ENCODE measurements at places on chromosomes 1 and 21.

DNA sequence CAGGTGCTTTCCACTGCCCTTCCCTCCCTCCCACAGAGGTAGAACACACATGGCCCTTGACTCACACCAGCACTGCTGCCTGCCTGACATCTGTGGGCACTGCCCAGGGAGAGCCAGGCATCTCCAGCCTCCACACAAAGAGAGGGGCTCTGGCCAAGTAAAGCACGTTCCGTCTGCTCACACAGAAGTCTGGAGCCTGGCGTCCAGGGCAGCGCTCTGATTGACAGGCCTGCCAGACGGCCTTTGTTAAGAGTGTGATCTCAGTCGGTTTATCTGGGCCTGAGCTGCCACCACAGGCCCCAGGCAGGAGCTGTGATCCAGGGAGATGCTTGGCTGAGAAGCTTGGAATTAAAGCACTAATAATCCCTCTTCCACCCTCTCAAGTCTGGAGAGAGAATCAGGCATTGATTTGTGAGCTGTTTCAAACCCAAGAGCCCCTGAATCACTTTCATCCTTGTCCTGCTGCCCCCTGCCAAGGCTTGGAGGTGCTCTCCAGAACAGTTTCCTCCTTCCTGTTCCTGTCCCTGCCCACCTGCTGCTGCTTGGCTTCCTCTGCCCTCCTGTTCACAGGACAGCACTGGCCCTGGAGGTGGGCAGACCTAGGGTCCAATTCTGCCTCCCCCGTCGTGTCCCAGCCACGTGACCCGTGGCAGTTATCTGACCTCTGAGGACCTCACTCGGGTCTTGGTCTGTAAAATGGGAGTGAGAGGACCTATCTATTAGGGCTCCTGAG, 3.7 kb downstream of the DMRTB1 start:
- DNase-seq: no peak

GRCh38 chr1:154520333-154520732, 18.1 kb upstream of the SHE start:
- no peak for DNase-seq

- DNase-seq: no peak
Observed at GRCh38 chr1:207903767-207904166, 7.2 kb downstream of the CD34 start.

GRCh38 chr1:224884361-224884801, 45.1 kb upstream of the DNAH14 start:
- no peak for DNase-seq

DNA sequence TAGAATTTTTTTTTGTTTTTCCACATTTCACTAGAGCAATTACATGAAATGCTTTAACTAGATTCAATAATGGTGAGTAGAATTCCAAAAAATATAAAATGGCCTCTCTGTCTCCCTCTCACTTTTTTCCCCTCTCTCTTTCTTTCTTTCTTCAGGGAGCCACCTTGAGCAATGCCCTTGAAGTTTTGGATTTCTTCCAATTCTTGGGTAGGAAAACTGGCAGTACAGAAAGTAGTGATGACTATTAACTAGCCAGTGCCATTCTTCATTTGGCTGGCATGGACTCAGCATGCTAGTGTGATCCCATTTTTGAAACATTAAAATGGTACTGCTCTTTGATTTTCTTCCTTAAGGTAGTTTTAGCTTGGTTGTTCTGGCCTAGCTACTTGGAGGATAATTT, 4.5 kb upstream of the FNBP1L start:
- DNase-seq: no peak

- DNase-seq: no peak
Observed at GRCh38 chr1:64733581-64734286, 11.1 kb upstream of the RAVER2 start.

- no peak for DNase-seq
Observed at GRCh38 chr21:45507888-45508508, 34.2 kb downstream of the SLC19A1 start.

- no peak for DNase-seq
Observed at GRCh38 chr1:205568469-205569361, 63.1 kb downstream of the ELK4 start.

DNA sequence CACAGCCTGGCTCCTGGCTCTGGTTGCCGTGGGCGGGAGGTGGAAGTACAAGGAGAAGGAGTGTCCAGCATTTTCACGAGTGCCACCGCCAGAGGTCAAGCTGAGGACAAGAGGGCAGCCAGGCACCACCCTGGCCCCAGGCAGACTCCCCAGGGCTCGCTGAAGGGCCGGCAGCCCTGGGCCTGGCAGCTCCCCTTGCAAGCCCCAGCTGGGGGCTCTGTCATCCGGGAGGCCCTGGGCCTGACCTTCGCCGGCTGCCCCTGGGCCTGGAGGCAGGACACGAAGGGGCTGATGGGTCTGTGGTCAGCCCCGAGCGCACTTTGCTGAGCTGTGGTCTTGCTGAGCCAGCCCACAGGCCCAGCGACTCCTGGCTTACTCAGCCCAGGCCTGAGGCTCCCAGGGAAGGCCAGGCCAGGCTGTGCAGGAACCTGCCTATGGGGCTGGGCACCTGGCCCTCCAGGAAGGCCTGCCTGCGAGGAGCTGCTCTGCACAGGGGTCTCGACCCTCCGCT, 74.8 kb downstream of the MORN1 start:
- DNase-seq: no peak

- DNase-seq: no peak
Observed at GRCh38 chr1:176566004-176566975, 103.3 kb downstream of the PAPPA2 start.

DNA sequence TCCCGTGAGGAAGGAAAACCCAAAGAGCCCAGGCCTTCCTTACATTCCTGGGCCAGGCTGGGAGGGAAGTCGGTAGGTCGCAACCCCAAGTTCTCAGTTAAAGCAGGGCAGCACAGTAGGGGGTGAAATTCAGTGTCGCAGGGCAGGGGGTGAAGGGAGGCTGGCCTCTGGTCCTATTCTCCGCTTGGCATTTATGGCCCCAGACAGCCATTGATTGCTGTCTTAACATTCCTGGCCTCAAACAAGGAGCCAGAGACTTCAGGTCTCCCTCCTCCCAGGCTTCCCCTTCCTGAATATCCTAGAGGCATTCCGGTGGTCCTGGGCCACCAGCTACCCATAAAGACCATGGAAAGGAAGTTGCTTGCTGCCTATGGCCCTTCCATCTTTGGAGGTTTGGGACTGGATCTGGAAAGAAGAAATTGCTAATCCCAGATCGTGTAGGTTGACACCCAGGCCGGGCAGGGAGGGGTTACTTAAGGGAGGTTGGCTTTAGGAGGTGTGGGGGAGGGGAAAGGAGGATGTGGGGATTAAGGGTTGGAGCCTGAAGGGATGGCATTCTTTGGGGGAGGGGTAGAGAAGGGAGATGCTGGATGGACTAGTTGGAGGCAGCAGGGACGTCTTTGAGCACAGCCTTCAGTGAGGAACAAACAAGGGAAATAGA, 1.7 kb downstream of the LIN28A start:
- DNase-seq: no peak

DNA sequence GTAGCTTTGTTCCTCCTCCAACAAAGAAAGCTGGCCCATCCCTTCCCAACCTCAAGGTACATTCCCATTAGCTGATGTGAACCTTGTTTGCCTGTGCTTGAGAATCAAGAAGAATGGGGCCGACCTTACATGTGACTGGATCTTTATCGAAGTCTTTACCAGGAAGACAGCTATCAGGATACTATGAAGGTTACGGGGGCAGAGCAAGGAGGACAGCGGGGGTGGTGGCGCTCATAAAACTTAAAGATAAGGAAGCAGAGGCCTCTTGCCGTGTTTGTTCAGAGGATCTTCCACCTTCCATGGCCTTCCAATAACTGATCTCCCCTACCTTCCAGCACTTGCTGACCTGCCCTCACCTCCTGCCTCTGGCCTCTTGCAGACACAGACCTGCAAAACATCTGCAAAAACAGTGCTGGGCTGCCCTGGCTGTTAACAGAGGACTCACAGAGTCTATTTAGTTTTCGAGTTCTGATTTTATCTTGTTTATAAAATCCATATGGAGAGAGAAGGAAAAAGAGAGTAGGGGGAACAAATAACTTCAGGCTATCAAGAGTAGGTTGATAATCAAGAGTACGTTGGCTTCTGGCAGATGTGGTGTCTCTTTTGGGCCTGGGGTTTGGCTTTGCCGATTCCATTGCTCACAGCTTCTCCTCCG, 198.0 kb downstream of the HUNK start:
- DNase-seq: no peak

DNA sequence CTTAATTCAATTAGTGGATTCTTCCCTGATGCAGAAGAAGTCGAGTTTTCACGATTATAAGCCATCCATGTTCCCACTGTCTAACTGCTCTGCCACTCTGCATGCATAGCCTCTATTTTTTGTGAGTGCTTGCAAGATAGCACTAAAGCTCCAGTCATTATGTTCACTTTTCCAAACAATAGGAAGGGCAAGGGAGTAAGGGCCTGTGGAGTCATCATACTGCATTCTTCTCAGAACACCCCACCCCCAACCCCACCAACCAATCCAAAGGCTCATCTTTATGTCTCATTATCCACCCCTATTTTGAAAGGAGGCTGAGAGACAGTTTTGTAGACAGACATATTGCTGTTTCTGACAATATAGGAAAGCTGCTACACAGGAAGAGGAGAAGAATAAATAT, 471.7 kb upstream of the ADGRL2 start:
- no peak for DNase-seq

DNA sequence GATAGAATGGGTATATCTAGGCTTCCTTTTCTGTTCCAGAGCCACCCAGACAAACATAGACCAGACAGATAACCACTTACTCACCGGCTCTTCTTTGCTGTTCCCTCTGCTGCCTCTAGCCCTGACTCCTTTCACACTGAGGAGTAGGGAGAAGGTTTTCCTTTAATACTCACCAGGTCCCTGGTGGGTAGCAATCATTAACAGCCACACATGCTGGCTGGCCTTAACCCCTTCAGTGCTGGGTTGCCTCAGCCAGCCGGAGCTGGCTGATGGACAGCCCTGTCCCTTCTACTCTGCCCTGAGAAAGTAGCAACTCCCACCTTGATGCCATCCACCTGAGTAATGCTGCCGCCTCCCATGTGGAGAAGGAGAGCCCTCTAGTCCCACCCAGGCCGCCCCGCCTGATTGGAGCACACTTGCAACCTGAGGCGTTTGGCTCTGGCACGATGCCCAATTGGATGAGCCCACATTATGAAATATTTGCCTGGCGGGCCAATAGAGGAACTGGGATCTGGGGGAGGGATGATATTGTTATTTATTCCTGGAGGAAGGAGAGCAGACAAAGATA, 71.6 kb downstream of the PLEKHA6 start:
- no peak for DNase-seq

GRCh38 chr1:71087060-71087459, 6.2 kb upstream of the ZRANB2 start:
- no peak for DNase-seq

GRCh38 chr1:79042117-79042516, 35.6 kb upstream of the ADGRL4 start:
- DNase-seq: no peak

DNA sequence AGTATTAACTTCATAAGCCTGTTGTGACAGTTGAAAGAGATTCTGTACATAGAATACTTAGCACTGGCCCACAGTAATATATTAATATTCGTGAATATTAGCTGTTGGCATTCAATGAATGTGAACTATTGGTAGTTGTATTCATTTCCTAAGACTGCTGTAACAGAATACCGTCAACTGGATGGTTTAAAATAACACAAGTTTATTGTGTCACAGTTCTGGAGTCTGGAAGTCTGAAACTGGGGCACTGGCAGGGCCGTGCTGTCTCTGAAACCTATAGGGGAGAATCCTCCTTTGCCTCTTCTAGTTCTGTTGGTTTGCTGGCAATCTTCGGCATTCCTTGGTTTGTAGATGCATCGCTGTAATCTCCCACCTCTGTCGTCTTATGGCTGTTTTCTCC, 47.5 kb downstream of the OLFML3 start:
- DNase-seq: no peak

GRCh38 chr1:185317886-185318310, 855 bp upstream of the IVNS1ABP start:
- DNase-seq: peak; percentile 21

- DNase-seq: no peak
Observed at GRCh38 chr1:62386351-62387121, 50.3 kb upstream of the USP1 start.

- DNase-seq: no peak
Observed at GRCh38 chr1:36884801-36885200, 149.5 kb downstream of the GRIK3 start.

- no peak for DNase-seq
Observed at GRCh38 chr1:7680955-7681268, 90.2 kb upstream of the VAMP3 start.

DNA sequence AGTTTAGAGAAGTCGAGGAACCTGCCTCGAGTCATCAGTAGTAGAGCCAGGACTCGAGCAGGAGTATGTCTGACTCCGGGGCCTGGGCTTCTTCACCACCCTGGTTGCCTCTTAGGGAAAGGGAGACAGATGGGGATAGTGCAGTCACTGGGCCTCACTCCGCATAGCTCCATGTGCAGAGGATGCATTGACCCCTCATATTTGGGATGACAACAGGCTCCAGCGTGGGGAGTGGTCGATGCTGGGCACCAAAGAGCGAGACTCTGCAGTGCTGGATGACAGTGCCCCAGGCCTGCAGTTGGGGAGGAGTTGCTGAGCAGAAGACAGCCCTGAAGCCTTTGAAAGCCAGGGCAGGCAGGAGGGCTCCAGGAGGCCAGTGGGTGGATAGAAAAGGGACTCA, 20.8 kb upstream of the TENT5C start:
- no peak for DNase-seq

DNA sequence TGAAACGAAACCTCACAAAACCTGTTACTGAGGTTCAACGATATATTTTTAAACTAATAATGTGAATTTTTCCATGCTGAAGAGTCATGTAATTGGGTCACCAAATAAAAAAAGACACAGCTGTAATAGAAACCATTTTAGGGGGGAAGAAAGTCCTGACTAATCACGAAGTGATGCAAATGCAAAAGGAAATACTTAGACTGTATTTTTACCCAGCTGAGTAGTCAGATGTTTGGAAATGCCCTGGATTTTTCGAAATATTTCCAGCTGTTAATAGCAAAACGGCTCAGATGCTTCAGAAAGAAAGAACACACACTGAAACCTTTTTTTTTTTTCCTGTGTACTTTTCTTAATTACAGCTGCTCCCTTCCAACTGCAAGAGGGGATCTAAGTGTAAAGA, 210.3 kb downstream of the SETD4 start:
- DNase-seq: no peak

GRCh38 chr1:31934706-31935629, 3.2 kb downstream of the PTP4A2 start:
- DNase-seq: no peak

- no peak for DNase-seq
Observed at GRCh38 chr1:80961464-80962190, 839.1 kb upstream of the ADGRL2 start.

GRCh38 chr1:174209347-174210187, 50.2 kb downstream of the RABGAP1L start:
- no peak for DNase-seq

DNA sequence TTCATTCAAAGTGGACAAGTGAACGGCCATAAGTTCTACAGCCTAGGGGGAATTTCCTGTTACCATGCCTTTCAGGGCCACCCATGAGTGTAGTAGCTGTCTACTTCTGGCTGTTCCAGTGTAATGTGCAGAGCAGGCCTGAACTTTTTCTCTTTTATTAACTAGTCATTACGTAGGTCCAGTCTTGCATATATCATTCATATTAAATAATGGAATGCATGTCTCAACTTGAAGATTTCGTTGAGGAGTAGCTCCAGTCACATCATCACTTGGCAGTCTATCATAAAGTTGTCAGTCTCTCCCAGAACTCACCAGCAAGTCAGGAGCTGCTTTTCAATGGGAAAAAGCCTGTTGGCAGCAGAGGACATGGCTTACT, 12.0 kb upstream of the GIPC2 start:
- DNase-seq: no peak
